SJSA1 (cell line): ENCODE measurements at places on chromosomes 13 and 19.

- DNase-seq, result no peak
These were observed 13.5 kb downstream of the ERVV-2 start for GRCh38 chr19:53057904-53058580.

- no peak for DNase-seq
These were observed 185.7 kb downstream of the TM9SF2 start for GRCh38 chr13:99686944-99687411.

- peak; percentile 16 for DNase-seq
These were observed 82.5 kb downstream of the AKAP11 start for GRCh38 chr13:42354241-42355091.

DNA sequence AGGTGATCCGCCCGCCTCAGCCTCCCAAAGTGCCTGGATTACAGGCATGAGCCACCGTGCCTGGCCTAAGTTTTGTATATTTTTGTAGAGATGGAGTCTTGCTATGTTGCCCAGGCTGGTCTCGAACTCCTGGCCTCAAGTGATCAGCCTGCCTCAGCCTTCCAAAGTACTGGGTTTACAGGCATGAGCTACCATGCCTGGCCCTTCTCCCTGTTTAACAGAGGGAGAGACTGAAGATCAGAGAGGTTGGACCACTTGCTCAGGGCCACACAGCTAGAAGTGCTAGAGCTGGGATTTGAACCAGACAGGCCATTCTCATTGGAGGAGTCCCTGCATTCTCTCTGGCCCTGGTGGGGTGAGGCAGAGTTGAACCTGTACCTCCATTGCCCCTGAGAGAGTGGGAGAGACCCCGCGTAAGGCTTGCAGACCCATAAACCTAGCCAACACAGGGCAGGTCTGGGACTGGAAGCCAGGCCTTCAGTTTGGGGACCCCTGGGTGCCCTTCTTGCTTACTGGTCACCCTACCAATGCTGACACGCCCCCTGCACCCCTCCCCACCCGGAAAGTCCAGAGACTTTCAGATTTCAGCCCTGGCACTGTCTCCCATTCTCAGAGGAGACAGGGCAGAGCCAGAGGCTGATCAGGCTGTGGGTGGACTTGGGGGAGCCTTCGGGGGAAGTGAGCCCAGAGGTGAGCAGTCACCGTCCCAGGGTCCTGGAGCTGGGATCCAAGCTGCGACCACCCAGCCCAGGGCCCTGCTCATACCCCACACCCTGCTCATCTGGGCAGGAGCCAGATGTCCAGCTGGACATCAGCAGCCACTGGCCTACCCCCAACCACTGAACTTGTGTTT, 13.3 kb downstream of the TTYH1 start:
- no peak for DNase-seq
